ENCODE measurements at places on chromosomes 7 and 10.

GRCh38 chr7:9175871-9176270 is 742.5 kb downstream of the NXPH1 start:
- DNase-seq = no peak

DNA sequence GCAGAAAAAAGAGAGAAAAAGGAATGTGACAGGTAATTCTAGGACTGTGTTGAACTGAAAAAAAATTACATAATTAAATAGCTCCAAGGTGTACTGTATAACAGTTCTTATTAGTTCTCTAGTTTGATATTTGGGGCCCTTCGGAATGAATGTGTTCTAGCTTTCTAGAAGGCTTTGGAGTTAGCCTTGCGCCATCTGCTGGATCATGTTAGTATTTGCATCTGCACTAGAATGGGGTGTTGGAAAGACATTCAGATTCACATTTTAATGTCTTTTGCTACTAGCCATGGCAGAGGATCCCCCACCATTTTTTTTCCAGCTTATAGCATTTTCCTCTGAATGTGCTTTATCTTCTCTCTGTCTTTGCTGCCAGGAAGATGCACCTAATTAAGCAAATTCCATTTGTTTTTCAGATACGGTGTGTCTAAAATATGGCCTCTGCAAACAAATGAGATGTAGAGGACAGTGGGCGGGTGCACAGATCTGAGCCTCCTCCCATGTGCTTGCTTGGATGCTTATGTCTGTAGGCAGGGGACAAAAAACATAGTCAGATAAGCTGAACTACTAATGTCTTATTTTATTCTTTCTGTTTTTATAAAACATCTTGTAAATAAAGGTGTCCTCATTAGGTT is 238.5 kb downstream of the PHF14 start:
- peak; percentile 22 for DNase-seq

- DNase-seq = no peak
These were observed 18.8 kb upstream of the SEPHS1 start for GRCh38 chr10:13366891-13367290.

- DNase-seq = no peak
These were observed 12.7 kb upstream of the MACC1 start for GRCh38 chr7:20229646-20230500.

- DNase-seq = no peak
These were observed 205.2 kb downstream of the COBL start for GRCh38 chr7:51111241-51111940.

DNA sequence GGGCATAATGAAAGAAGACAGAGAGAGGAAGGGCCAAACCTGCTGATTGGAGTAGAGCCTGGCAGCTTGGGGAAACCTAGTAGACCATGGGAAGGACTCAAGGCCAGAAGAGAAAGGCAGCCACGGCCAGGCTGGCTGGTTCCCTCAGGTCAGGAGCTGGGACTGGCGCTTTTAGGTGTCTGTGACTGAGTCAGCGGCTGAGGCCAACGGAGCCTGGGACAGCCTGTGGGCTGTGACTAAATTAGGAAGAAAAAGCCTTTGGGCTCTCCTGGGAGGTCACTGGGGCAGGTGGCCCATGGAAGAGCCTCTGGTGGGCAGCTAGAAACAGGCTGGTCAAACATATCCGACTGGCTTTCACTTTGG is 108.9 kb upstream of the PDCD4 start:
- no peak for DNase-seq

DNA sequence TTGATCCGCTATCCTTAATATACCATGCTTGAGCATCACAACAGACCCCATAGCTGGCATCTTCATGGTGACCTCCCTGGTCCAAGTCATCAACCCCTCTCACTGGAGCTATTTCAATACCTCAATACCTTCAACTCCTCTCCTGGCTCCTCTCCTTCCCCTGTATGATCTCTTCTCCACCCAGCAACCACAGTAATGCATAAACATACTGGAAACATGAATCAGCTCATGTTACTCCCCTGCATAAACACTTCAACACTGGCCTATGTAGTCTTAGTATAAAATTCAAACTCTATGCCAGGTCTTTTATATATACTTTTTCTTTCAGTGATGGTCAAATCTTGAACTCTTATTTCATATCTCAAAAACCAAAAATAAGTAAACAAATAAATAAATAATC is 31.8 kb upstream of the TMEM273 start:
- DNase-seq = no peak

DNA sequence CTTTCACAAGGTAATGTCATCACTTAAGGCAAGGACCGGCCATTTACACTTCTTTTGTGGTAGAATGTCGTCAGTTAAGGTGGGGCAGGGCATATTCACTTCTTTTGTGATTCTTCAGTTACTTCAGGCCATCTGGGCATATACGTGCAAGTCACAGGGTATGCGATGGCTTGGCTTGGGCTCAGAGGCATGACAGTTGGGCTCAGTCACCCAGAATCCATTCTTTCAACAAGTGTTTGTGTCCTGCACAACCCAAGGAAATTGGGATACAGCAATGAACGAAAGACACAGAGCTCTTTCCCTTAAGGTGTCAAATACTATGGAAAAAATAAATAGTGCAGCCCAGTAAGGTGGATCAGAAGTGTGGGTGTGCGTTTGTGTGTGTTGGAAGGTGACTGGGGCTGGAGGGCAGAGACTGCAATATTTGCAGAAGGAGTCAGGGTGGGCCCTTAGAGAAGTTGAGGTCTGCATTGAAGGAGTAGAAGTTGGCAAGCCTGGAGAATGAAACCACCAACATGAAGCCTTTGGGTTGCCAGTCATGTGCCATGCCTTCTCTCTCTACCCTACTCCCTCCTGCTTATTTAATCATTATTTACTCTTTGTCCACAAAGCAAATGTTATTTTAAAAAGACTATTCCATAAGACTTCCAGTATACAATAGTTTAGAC is 222.8 kb upstream of the PRKCQ start:
- DNase-seq = no peak

DNA sequence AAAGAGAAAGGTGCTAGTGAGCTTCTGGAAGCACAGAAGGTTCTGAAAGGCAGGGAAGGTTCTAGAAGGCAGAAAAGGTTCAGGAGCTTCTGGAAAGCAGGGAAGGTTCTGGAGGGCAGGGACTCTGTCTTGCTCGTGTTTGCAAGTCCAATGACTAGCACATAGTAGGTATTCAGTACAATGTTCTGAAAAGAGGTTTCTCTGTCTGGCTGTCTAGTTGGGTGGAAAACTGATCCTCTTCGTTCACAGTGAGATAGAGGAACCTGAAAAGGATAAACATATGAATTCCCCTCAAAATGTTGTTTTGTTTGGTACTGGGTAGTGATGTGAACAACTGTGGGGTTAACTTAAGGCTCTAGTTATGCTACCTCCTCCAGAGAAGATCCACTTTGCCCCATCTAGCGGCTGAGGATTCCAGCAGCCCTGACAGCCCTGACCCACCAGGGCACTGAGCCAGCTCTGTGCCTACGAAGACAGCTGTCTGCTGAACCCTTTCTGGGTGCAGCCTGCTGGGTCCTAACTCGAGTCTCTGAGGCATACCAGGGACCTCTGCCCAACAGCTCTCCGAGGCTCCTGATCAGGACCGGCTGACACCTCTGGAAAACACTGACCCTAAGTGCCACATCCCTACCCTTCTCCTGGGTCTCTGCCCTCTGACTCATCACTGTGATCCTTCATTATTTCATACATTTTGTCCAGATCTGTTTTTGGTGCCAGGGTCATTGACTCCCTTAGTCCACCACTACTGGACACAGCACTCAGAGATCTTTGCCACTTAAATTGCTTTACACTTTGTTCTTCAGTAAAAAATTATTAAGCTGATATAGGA is 15.4 kb downstream of the PTPRN2 start:
- no peak for DNase-seq

DNA sequence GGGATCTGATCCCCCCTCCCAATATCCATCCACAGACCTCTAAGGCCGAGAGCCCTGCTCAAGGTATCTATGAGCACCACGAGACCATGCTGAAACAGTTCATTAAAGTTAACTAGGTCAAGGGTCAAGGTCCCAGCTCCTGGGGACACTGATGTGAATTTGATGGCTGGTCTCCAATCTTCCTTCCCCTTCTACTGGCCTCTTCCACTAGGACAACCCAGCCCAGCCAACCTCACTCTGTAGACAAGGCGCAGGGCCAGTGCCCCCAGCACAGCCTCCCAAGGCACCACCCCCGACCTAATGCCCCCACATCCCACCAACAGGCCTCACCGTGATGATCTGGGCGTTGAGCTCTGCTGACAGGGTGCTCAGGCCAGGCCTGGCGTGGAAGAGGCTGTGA is 15.6 kb downstream of the RRP12 start:
- DNase-seq = no peak

GRCh38 chr7:47066976-47067614 is 514.8 kb downstream of the TNS3 start:
- DNase-seq = no peak

- no peak for DNase-seq
These were observed 22.8 kb downstream of the VPS26A start for GRCh38 chr10:69146759-69147158.

DNA sequence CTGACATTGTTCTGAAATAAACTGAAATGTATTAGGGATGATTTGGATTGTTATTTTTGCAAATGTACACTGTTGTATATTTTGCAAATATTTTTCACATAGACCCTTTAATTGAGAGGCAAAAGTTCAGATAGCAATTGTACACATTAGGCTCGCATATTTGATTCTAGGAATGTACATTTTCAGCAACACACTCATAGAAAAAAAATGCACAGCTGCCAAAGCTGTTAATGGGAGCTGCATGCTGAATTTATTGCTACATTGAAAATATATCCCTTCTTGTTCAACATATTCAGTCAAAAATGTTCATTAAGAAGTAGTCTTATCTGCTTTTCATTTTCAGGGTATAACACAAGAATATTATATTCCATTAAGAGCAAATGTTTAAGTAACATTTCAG is 512.9 kb downstream of the ATRNL1 start:
- no peak for DNase-seq

GRCh38 chr7:7959979-7960670 is 8.5 kb upstream of the GLCCI1 start:
- DNase-seq = no peak

DNA sequence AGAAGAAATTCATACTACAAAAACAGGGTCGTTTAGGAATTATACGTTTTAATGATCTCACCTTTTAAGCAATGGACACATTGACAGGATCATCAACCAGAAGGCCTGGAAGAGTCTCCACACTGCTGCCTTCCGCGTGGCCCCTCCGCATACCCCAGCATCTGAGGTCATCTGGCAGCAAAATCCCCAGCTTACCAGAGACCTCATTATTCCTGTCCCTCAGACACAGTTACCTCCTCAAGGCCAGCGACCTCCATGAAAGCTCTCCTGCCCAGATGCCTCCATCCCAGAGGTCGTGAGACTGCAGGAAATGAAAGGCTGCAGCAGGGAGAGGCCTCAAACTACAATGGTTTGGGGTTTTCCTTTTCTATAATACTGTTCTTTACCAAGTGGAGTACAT is 14.8 kb upstream of the GSAP start:
- no peak for DNase-seq

DNA sequence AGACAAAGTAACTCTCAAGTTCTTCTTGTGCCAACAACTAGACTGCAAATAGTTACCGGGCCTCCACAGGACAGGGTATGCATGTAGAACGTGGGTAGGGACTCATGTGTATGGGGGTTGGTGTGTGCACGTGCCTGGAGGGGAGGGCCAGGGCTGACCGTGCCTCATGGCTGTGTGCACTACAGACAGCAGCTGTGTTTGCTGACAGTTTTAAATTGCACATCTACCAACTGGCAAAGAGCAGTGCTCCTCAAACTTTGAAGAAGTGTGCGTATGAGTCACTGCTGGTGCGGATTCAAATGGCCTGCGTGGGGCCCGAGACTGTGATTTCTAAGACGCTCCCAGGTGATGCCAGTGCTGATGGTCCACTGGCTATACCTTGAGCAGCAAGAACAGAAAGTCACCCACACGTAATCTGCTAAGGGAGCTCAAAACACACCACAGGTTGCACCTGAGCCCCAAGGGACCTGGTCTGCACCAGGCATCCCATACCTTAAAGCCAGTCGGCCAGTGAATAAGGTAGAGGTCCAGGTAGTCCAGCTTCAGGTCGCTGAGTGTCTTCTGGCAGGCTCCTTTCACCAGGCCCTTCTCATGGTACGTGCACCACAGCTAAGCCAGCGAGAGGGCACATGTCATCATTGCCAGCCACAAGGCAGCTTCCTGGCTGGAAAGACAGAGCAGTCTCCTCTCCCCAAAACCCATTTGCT is 8.5 kb downstream of the AKR1B1 start:
- no peak for DNase-seq

DNA sequence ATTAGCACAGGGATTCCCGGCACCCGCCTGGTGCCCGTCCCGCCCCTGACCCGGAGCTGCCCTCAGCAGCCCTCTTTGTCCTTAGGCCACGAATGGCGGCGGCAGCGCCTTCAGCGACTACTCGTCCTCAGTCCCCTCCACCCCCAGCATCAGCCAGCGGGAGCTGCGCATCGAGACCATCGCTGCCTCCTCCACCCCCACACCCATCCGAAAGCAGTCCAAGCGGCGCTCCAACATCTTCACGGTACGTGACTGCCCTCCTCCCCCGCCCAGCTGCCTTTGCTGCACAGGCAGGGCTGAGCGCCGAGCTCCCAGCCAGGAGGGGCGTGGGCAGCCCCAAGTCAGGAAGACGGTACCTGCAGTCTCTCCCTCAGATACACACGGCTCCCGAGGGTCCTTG is 33.6 kb downstream of the AGAP3 start:
- no peak for DNase-seq

GRCh38 chr7:8284606-8285005 is 22.6 kb upstream of the ICA1 start:
- DNase-seq = no peak

- DNase-seq = no peak
These were observed 187.6 kb upstream of the KLF14 start for GRCh38 chr7:130921391-130922180.

DNA sequence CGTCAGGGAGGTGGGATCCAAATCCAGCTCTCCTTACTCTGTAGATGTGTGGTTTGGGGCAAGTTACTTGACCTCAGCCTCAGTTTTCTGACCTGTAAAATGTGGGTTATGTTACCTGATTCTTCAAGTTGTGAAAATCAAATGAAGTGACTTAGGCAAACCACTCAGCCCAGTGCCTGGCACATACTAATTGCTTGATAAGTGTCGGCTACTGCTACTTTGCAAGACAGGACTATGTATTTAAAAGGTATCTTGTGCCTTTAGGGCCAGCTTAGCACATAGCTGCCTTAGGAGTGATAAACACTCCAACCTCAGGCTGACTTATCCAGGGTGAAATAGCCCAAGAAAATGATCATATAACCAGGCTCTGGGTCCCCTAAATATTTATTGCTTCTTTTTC is 42.9 kb downstream of the GOLGA7B start:
- DNase-seq = no peak
